GM18507 (cell line): ENCODE measurements at places on chromosomes 5 and 9.

GRCh38 chr9:84590706-84591105, 78.8 kb upstream of the NTRK2 start:
- DNase-seq = no peak

DNA sequence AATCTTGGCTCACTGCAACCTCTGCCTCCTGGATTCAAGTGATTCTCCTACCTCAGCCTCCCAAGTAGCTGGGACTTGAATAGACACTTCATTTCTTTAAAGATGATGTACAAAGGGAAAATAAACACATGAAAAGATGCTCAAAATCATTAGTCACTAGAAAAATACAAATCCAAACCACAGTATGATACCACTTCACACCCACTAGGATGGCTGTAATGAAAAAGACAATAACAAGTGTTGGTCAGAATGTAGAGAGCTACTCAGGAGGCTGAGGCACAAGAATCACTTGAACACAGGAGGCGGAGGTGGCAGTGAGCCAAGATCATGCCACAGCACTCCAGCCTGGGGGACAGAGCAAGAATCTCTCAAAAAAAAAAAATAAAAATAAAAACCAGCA, 13.0 kb downstream of the F2RL2 start:
- DNase-seq = no peak

DNA sequence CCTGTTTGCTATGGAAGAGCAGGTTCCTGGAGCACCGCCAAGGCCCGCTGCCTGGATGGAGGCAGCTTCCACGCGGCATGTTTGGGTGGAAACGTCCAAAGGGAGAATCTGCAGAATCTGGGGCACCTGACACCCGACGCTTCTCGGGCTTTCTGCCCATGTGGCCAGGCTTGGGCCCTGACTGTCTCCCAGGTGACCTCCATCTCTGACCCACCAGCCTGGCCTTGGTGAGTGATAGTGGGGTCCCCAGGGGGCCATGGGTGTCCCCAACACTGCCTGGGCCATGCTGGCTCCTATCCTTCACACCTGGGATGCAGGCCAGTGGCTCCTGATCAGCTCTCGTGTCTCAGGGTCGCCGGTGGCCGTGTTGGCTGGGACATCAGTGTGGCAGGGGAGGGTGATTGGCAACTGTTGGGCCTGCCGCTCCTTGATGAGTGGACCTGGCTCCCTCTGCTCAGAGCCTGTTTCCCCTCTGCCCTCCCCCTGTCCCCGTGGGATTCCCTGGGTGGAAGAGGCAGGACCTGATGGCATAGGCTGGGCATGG, 34.0 kb downstream of the GLT6D1 start:
- no peak for DNase-seq

- DNase-seq = no peak
Observed at GRCh38 chr5:96856371-96856770, 19.9 kb upstream of the ERAP2 start.

GRCh38 chr9:121285835-121286687, 18.1 kb downstream of the GSN start:
- no peak for DNase-seq

DNA sequence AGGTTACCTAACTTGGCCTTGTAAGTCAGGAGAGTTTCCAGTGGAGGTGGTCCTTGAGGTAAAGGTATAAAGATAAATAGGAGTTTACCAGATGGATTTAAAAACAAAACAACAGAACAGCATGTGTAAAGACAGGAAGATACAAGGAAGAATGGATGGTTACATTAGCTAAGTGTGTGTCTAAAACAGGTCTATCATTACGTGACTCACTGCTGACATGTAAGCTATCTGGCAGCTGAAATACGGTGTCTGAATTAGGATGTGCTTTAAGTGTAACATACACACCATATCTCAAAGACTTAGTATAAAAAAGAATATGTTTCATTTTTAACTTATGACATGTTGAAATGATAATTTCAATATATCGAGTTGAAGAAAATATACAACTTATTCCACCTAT, 405.1 kb upstream of the ADAMTSL1 start:
- no peak for DNase-seq

DNA sequence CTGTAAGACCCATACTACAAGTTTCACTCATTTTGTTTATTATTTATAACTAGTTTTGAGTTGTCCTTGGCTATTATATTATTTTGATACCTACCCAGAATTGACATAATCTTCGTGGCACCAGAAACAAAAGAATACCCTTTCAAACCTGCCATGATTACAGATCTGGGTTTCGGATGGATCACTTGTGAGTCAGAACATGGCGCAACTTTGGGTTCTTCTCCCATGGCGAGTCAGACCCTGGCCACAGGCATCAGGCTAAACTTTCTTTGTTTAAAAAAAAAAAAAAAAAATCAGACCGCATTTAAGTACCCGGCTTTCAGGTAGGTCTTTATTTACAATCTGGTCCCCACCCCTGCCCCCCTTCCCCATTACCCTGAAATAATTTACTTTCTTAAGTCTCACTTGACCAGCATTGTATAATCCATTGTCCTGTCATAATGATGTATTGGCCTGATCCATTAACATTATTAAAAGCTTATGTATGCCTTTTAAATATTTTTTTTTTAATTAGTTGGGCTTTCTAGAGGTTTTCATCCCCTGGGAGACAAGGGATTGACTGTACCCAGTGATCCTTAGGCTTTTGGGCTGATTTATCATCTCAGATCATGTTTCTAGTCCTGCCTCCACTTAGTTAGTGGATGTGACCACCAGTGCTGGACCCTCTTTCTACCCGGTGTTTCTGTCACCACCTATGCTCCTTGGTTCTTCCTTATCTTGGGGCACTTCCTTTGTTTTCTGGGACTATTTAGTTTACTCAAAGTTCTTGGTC, 43.9 kb downstream of the F2RL2 start:
- DNase-seq = no peak

GRCh38 chr9:136944212-136944518, 373 bp downstream of the FBXW5 start:
- DNase-seq = no peak

GRCh38 chr5:135063056-135063445, 29.0 kb upstream of the PITX1 start:
- no peak for DNase-seq

GRCh38 chr5:166710271-166710670, 1581.2 kb upstream of the WWC1 start:
- DNase-seq = no peak

- DNase-seq = no peak
Observed at GRCh38 chr5:9789777-9790176, 159.6 kb upstream of the TAS2R1 start.

- DNase-seq = no peak
Observed at GRCh38 chr5:127665641-127666040, 16.8 kb downstream of the CTXN3 start.

DNA sequence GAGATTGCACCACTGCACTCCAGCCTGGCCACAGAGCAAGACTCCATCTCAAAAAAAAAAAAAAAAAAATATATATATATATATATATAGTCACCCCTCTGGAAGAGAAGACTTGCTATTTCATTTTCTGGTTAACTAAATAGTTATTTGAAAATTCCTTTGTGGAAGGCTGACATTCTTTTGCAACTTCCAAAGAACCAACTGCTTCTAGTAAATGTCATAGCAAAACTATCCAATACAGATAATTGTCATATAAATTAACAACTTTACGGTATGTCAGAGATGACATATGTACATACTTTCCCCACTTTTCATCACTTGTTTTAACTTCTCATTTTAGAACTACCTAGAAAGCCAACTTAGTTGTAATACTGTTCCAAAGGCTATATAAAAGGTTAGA, 50.9 kb downstream of the PRUNE2 start:
- no peak for DNase-seq

- no peak for DNase-seq
Observed at GRCh38 chr5:6504677-6505415, 56.2 kb downstream of the UBE2QL1 start.

DNA sequence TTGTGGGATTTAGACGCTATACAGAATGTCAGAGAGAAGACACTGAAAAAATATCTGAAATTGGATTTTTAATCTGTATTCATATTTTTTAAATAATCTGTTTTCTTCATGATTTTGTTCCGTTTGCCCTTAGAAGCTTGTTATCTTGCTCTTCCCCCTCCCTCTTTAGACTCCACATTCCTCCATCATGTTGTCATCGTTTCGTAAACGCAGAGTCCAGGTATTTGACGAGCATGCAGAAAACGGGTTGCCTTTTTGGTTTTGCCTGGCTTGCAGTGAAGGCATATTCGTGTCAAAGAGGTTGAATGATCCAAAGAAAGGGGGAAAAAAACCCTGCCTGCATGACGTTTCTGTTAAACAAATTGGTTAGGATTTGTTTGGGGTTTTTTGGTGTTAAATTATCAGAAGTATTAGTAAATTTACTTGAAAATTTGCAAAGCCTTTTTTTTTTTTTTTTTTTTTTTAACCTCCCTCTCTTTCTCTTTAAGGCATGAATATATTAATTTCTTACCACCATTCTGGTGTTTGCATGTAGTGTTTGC, 2.9 kb downstream of the SPTAN1 start:
- DNase-seq = no peak

DNA sequence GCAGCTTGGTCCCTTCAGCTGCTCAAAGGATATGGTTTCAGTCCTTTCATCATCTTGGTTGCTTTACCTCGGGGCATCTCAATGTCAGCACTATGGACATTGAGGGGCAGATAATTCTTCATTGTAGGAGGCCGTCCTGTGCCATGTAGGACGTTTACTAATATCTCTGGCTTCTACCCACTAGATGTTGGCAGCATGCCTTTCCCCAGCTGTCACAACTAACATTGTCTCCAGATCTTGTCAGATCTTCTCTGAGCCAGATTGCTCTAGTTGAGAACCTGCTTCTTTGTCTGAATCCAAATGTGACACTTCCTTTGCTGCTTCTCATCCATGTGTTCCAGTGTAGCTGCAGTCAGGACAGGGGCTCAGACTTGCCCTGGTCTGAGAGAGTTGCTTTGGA, 10.3 kb downstream of the PTPA start:
- DNase-seq = no peak

- DNase-seq = no peak
Observed at GRCh38 chr5:67047160-67047559, 149.4 kb downstream of the CD180 start.
